ENCODE measurements at places on chromosomes 2 and 18. TPM values are rescaled to one million over a fixed set of nuclear protein-coding genes. Genes with fewer than 3 reads are reported as not detected.

Gene POTEI
- 5.6 TPM for total RNA-seq

Gene ALKAL2
- total RNA-seq: 0.42 TPM

Gene CD8A
- total RNA-seq: 0.13 TPM

Gene BCL2
- 3.8 TPM for total RNA-seq

Gene LOXL3
- 23.4 TPM for total RNA-seq

DNA sequence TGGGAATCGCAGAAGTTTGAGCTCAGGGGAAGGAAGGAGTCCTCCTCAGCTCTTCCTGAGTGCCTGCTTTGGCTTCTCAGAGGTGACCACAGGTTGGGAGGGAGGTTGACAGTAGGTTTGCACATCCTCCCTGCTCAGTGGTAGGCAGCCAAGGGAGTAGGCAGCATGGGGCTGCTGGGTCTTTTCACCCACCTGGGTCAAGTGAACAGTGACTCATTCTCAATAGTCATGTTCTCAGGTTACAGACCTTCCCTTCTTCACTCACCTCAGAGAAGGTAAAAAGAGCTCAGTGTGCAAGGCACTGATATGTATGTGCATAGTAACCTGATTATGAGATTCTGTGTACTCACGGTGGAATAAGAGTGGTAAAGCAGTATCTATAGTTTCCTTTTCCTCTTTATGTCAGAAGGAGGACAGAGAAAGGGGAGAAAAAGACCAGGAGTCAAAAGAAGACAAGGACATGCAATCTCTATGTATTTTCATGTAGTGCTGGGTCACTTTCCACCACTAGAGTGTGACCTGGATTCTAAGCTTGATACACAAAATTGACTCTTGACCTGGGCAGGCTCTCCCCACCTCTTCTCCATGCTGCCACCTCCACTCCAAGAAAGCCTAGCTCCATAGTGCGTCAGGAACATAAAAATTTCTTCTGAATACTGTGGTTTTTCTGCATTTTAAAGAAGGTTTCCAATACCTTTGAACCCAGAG is 36.5 kb upstream of the ASNSD1 start:
- no peak for DNase-seq

- DNase-seq: no peak
Measured at GRCh38 chr2:237674731-237675276, 47.4 kb downstream of the LRRFIP1 start.

- DNase-seq: no peak
Measured at GRCh38 chr2:19686439-19686838, 215.3 kb downstream of the TTC32 start.

Data from progenitor cell of endocrine pancreas (in vitro differentiated cells).